ENCODE measurements at places on chromosomes 7 and 10.
A peak's percentile ranks its signal among the peaks of the same experiment; 100 is the strongest.

DNA sequence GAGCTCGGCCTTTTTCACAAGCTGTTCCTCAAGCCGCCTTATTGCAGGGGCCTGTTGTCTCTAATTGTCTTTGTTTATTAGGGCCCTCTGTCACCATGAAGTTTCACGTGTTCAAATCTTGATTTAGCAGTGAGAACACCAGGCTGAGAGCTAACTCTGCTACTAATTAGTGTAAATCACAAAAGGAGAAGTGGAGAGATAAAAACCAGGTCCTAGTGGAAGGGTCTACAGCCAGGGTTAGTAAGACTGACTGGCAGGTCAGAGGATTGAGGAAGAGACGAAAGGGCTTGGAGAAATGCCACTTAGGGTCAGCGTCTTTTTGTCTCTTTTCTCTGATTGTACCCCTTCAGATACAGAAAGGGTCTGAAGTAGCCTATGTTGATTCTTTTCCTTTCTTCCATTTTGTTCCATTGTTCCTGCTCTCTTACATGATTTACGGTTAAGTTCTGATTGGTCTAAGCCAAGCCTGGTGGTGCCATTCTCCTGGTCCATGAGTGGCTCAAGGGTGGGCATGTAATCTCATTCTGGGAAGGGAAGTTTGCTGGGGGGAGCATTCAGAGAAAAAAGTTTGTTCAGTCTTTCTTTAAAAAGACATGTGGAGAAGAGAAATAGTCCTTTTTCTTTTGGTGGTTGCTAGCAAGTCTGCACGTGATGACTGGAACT, 21.3 kb downstream of the SSMEM1 start:
- no peak for DNase-seq

DNA sequence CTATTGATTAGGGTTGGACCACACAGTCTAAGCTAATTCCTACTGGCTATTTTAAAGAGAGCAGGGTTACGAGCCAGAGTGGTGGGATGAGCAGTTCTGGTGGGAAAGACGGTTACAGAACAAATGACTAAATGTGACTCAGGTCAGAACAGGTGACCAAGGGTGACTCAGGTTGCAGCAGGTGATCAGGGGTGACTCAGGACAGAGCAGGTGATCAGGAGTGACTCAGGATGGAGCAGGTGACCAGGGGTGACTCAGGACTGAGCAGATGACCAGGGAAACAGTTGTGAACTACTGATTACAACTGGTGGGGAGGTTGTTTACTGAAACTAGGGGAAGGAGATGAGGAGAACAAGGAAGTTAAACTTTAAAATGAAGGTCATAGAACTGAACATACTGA, 366.3 kb downstream of the ABCA13 start:
- DNase-seq = no peak

DNA sequence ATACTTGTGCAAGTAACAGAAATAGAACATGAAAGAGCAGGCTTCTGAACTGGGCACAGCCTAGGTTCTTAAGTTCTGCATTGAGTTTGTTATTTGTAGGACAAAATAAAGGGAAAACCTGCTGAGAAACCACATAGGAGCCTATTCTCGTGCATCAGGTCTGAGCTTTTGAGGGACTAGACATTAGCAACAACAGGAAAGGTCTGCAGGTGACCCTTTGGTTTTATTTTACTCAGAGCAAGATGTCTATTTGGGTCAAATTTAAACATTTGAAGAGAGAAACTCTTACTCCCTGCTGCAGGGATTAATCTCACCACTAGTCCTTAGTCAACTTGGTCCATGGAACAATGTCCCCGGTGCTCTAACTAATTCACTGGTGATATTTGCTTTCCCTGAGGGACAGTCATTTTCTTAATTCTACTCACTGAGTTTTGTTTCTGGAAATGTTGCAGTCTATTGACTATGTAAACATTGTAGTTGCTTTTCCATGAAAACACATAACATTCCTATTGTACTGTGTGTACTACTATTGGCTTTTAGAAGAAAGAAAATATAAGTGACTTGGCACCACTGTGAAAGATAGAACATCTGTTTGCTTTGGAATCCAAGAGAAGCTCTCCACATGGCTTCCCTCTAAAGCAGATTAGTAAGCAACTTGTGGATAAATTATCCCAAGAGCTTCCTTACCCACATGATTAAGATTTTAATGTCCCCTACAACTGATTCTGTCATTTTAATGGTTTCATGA, 108.2 kb downstream of the CHRM2 start:
- DNase-seq = no peak

- DNase-seq = no peak
Observed at GRCh38 chr7:3029138-3029537, 14.5 kb downstream of the CARD11 start.

DNA sequence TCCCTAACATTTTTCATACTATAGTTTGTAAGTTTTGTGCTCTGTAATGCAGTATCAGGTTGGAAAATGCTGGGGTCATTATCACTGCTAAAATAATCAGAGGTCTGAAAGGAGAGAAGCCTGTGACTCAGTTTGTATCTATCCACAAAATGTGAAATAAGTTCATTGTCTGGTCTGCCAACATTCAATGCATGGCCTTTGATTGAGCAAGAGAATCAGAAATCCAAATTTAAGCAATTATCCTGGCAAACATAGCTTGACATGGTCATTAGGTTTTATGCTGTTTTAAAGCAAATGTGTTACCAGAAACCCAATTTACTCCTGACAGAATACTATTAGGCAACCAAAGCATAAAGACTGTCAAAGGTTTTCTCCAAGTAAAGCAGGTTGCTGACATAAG, 709.7 kb upstream of the SEMA3D start:
- DNase-seq = no peak

GRCh38 chr10:22570733-22571430, 143.5 kb downstream of the PIP4K2A start:
- DNase-seq = no peak

- no peak for DNase-seq
Observed at GRCh38 chr10:98485959-98486358, 39.2 kb upstream of the HPS1 start.

DNA sequence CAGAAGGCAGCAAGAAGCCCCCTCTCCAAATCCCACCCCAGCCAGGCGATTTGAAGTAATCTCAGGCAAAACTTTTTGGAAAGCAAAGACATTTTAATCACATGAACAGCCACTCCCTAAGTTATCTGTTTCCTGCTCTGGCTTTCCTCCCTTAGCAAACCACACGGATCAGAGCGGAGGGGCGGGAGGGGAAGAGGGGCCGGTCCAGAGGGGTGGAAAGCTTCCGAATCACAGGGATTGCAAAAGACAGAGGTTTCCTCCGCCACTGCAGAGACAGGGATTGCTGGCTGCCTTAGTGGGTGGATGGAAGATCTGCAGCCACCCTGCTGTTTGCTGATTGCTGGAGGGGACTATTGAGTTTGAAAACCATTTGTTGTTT, 41.2 kb downstream of the ZCCHC24 start:
- no peak for DNase-seq

- no peak for DNase-seq
Observed at GRCh38 chr7:138661069-138661635, 40.0 kb downstream of the SVOPL start.

GRCh38 chr7:37035631-37036030, 311.3 kb upstream of the AOAH start:
- no peak for DNase-seq

- DNase-seq = peak; percentile 53
Observed at GRCh38 chr10:131982185-131982756, 548 bp upstream of the BNIP3 start.

DNA sequence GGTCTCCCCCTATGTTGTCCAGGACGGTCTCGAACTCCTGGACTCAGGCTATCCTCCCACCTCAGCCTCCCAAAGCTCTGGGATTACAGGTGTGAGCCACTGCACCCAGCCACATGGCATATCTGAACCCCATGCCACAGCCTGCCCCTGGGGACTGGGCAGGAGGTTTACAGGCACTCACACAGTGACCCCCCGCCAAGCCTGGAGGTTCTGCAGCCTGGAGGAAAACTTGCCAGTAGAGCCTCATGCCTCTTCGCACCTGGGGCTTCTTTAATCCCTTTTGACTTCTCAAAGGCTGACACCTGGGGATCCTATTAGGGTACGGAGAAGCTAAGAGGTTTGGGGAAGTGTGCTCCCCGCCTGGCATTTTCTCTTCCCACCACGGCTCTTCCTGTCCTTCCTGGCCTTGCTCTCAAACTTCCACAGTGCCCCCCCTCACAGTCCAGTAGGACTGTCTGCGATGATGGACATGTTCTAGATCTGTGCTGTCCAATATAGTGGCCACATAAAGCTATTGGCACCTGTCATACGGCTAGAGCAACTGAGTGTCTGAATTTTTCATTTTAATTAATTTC, 11.4 kb upstream of the KCP start:
- DNase-seq = no peak

DNA sequence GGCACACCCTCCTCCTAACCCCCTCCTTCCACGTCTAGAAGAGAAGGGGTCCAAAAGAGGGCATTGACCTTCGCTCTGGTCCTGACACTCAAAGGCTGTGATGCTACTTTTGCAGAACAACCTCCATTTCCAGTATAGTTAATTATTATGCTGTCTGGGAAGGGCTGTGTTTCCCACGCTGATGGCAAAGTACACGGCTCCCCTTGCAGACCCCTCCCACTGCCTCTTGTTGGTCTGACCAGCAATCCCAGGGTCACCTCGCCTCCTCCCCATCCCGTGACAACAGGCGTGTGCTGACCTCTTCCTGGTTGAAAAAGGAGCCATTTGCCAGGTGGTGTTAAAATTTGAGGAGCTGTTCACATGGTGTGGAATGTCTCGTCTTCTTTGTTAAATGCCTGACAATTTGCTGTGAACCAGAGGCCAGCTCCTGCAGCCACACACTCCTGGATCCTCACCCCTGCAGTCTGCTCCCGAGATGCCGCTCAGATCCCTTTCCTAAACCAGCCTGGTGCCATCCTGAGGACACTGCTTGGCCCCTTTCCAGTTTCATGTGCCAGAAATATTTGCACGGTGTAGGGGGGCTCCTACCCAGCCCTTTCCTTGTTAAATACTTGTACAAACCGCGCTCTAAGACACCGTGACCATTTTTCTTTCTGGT, 321.7 kb downstream of the WDR37 start:
- no peak for DNase-seq

- DNase-seq = no peak
Observed at GRCh38 chr10:77854115-77854514, 72.4 kb downstream of the DLG5 start.

DNA sequence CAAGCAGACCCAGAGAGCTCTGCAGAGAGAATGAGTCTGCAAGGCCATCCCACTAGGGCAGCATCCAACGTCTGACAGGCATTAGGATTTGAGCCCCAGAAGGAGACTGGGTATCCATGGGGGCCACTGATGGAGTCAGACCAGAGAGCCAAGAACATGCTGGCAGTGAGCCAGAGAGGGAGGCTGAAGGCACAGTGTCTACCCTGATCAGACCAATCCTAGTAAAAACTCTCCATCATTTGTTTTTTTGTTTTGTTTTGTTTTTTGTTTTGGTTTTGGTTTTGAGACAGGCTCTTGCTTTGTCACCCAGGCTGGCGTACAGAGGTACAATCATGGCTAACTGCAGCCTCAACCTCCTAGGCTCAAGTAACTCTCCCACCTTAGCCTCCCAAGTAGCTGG, 133.1 kb upstream of the LYZL2 start:
- no peak for DNase-seq

GRCh38 chr7:144866189-144866588, 30.3 kb upstream of the TPK1 start:
- DNase-seq = no peak

- no peak for DNase-seq
Observed at GRCh38 chr10:49279015-49279880, 19.7 kb upstream of the C10orf71 start.

GRCh38 chr7:121624958-121625357, 228.8 kb upstream of the FAM3C start:
- DNase-seq = no peak

Measured in GM10248 (cell line).